ENCODE measurements at places on chromosomes 16 and 17. TPM values are rescaled to one million over a fixed set of nuclear protein-coding genes. Genes with fewer than 3 reads are reported as not detected.

The SHISA9 gene
- total RNA-seq = not detected

The RAB26 gene
- total RNA-seq = not detected

The USP31 gene
- total RNA-seq = 5.7 TPM

The PRAC2 gene
- total RNA-seq = not detected

- no peak for DNase-seq
Observed at GRCh38 chr17:8391711-8392110, 5.9 kb downstream of the RNF222 start.

DNA sequence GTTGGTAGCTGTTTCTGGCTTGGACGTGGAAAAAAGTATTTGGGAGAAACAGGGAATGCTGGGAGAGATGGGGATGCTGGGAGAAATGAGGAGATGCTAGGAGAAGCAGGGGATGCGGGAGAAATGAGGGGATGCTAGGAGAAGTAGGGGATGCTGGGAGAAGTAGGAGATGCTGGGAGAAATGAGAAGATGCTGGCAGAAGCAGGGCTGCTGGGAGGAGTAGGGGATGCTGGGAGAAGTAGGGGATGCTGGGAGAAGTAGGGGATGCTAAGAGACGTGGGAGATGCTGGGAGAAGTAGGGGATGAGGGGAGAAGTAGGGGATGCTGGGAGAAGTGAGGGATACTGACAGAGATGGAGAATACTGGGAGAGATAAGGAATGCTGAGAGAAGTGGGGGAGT lies 45.6 kb upstream of the IL34 start:
- DNase-seq = no peak

- no peak for DNase-seq
Observed at GRCh38 chr17:56656701-56657327, 63.3 kb downstream of the NOG start.

The DRC3 gene
- total RNA-seq = 0.47 TPM

- DNase-seq = no peak
Observed at GRCh38 chr17:13634021-13634420, 32.3 kb upstream of the HS3ST3A1 start.

- DNase-seq = no peak
Observed at GRCh38 chr17:43911904-43912303, 4.6 kb upstream of the MPP2 start.

DNA sequence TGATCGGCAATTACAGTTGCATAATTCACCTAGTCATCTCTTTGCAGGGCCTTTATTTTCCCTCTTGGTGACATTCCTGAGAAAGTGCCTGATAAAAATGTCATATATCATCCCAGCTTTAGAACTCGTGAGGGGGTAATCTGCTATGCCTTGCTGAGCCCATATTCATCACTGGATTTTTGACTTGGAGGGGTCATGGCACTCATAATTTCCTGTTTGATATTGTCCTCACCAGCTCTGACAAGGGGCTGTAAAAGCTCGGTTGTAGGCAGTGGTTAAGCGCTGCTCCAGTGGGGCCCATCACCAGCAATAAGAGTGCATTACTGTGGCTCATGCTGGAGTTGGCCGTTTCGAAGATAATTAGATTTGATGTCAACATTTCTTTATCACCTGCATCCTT lies 227.3 kb downstream of the IRX3 start:
- DNase-seq = no peak

The SULT1A3 gene
- 19.1 TPM for total RNA-seq

- peak; percentile 18 for DNase-seq
Observed at GRCh38 chr16:66298006-66298405, 68.5 kb upstream of the CDH5 start.

- DNase-seq = no peak
Observed at GRCh38 chr16:24471561-24472350, 67.6 kb upstream of the RBBP6 start.

- DNase-seq = no peak
Observed at GRCh38 chr17:34958438-34958837, 2.8 kb downstream of the CCT6B start.

The CPHXL2 gene
- not detected for total RNA-seq

The OR3A3 gene
- not detected for total RNA-seq

DNA sequence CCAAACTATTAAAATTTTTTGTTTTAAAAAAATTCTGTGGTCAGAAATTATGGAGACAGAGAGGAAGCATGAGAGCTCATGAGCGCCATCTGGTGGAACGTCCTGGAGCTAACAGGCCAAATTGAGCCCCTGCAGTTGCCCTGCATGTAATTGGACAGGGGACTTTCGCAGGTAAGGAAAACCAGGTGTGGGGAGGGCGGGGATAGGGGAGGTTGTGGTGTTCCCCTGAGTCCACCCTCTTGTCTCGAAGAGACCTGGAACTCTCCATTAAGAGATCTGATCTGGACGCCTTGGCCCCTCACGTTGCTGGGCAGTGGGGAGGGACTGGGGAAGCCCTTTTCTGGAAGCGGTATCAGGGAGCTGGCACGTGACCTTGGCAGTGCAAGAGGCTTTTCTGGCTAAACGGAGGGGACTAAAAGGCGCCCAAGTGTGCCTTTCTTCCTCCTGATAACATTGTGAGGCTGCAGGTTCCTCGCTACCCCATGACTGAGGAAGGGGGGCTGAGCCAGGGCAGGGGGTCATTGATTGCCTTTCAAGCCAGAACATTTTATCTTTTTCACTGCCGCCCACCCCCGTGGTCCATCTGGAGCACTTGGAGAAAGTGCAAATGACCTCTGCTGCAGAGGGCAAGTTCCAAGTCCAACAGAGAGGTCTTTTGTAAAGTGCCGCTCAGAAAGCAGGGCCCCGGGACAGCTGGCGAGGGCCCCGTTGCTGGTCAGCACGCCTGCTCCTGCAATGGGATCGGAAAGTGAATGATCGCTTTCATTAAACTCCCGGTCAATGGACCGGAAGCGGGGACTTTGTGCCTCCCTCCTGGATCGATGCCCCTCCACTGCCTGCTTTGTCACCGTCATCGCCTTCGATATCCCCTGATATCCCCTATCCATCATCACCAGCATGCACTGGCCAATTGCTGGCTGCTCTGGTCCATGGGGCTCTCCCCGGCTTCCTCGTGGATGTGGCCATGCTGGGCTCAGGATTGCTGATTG lies 18.4 kb downstream of the PDILT start:
- DNase-seq = no peak

- DNase-seq = no peak
Observed at GRCh38 chr17:61323003-61323908, 76.4 kb upstream of the TBX2 start.

GRCh38 chr16:88508868-88509748 lies 56.0 kb downstream of the ZFPM1 start:
- no peak for DNase-seq

DNA sequence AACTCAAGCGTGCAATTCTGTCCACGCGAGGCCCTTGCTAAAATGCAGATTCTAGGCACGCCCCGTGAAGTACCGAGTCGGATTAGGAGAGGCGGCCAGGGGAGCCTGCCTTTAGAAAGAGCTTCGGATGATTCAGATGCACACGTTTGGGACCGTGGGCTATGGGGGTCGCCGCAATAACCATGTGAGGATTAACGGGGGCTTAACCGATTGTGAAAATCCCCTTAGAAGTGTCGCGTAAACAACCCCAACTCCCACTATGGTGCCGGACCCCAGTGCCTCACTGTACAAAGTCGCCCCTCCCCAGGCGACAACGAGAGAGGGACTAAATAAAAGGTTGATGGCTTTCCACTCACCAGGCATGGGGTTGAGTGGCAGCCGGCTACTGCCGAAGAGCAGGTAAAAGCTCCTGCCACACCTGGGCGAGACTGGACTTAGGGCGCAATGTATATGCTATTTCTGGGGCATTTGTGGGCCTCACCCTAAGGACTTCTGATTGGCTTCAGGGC lies 635 bp upstream of the SP2 start:
- DNase-seq = no peak
